Caki2 (cell line): ENCODE measurements at places on chromosomes 4 and X.

GRCh38 chr4:145153904-145154298 is 26.5 kb downstream of the OTUD4 start:
- no peak for DNase-seq

DNA sequence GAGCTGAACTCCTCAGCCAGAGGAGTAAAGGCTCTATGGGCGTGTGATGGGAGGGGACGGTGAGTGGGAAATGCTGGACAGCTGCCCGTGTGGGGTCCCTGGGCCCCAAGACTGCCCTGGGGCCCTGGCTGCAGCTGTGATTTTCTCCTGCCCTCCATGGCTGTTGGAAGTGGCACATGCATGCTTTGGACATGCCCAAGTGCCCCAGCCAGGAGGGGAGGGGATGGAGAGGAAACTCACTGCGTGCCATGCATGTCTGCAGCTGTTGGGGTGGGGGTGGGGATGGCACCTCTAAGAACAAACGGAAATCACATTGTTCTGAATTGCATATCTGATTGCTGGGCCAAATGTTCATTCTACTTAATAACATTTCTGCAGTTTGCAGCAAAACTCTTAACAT is 52.4 kb downstream of the MID2 start:
- DNase-seq, result no peak

GRCh38 chrX:107713203-107713542 is 62.4 kb downstream of the TSC22D3 start:
- DNase-seq, result no peak

- DNase-seq, result no peak
Measured at GRCh38 chr4:182766857-182767250, 150.3 kb downstream of the DCTD start.

GRCh38 chrX:67574696-67575095 is 30.9 kb downstream of the AR start:
- DNase-seq, result no peak

GRCh38 chr4:102608190-102608589 is 107.0 kb downstream of the NFKB1 start:
- no peak for DNase-seq
